ENCODE measurements at places on chromosomes 7 and 10. TPM values are rescaled to one million over a fixed set of nuclear protein-coding genes. Genes with fewer than 3 reads are reported as not detected.

PRPS1L1 gene
- total RNA-seq: not detected

- H3K27me3 ChIP-seq: no peaks in the 10 kb centered on the region
- H3K4me3 ChIP-seq: peak overlapping the region; percentile 30
- H3K4me1 ChIP-seq: peaks cover 5% of the 10 kb centered on the region
- H3K36me3 ChIP-seq: no peaks in the 10 kb centered on the region
These were observed 23.2 kb upstream of the MKI67 start for GRCh38 chr10:128149267-128150014.

ZNF33A gene
- total RNA-seq: 18.9 TPM

GHRHR gene
- not detected for total RNA-seq

GRCh38 chr10:18368682-18369081, 228.5 kb downstream of the CACNB2 start:
- H3K36me3 ChIP-seq: no peaks in the 10 kb centered on the region
- no peak for DNase-seq
- H3K4me1 ChIP-seq: no peaks in the 10 kb centered on the region
- no peaks in the 10 kb centered on the region for H3K27me3 ChIP-seq
- H3K4me3 ChIP-seq: no peak overlapping the region

- H3K27me3 ChIP-seq: no peaks in the 10 kb centered on the region
- no peak for DNase-seq
- H3K4me3 ChIP-seq: no peak overlapping the region
- H3K36me3 ChIP-seq: no peaks in the 10 kb centered on the region
- no peaks in the 10 kb centered on the region for H3K4me1 ChIP-seq
These were observed 1083.3 kb downstream of the NXPH1 start for GRCh38 chr7:9516662-9517061.

DNA sequence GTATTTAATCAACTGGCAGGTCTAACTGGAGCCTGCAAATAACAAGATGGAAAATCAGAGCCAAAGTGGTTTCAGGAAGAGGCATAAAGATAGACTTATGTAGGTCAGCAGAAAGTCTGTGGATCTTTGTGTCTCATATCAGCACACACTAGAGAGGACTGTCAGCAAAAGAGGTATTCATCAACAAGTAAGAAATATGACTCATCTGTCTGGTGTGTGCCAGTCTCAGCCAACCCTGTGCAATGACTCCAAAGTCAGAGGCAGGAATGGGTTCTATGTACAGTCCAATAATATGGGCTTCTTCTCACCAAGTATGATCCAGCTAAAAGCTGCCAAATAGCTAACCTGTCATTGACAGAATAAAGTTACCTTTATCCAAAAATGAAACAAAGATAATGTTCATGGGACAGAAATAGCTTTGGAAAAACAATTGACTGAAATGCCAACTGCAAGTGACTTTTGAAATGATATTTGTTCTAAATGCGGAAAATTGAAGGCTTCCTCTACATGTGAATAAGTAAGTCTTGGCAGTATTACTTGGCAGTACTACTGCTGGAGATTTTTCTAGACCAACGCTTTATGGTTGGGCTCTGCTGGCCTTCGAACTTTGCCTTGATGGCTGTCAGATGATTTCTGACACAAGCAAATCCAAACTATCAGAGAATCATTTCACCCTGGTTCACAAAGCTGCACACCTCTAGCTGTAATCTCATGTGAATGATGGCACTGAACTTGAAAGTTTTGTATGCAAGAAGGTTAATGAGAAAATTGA, 272.3 kb upstream of the SEMA3C start:
- no peak overlapping the region for H3K27ac ChIP-seq
- H3K36me3 ChIP-seq: no peaks in the 10 kb centered on the region
- no peak overlapping the region for H3K4me3 ChIP-seq

REPIN1 gene
- total RNA-seq: 49.4 TPM

- no peaks in the 10 kb centered on the region for H3K4me1 ChIP-seq
- H3K27ac ChIP-seq: no peak overlapping the region
- H3K36me3 ChIP-seq: no peaks in the 10 kb centered on the region
- no peak overlapping the region for H3K4me3 ChIP-seq
- H3K27me3 ChIP-seq: no peaks in the 10 kb centered on the region
- DNase-seq: no peak
These were observed 114.9 kb upstream of the NOBOX start for GRCh38 chr7:144518360-144518759.

UPK3B gene
- total RNA-seq: 2.7 TPM

- no peaks in the 10 kb centered on the region for H3K4me1 ChIP-seq
- no peaks in the 10 kb centered on the region for H3K36me3 ChIP-seq
- H3K27ac ChIP-seq: no peak overlapping the region
- H3K27me3 ChIP-seq: no peaks in the 10 kb centered on the region
- no peak for DNase-seq
These were observed 233.0 kb upstream of the ZNF32 start for GRCh38 chr10:43881657-43882056.

VIM gene
- total RNA-seq: 2,692 TPM

CNNM1 gene
- 2.5 TPM for total RNA-seq

DNA sequence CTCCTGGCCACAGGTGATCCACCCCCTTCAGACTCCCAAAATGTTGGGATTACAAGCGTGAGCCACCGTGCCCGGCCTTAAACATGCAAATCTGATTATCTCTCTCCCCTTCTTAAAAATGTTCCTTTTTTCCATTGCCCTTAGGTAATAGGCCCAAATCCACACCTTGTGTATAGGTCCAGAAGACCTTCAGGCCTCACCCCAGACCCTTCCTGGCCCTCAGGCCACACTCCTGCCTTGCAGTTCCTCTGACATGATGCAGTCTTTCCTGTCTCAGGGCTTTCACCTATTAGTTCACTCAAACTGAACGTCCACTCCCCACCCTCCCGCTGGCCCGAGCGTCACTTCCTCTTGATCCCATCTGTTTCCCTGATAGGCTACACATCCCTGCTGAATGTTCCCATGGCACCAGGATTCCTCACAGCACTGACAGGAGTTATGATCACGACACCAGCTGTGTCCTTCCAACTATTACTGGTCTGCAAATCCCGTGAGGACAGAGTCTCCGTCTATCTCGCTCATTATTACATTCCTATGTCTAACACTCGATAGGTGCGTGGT, 46.4 kb downstream of the DENND2A start:
- DNase-seq: no peak
- no peak overlapping the region for H3K4me3 ChIP-seq
- H3K4me1 ChIP-seq: peaks cover 5% of the 10 kb centered on the region
- H3K36me3 ChIP-seq: no peaks in the 10 kb centered on the region
- no peaks in the 10 kb centered on the region for H3K27me3 ChIP-seq

GRCh38 chr7:23450518-23450917, 19.8 kb downstream of the IGF2BP3 start:
- H3K4me1 ChIP-seq: no peaks in the 10 kb centered on the region
- H3K36me3 ChIP-seq: no peaks in the 10 kb centered on the region
- no peak overlapping the region for H3K4me3 ChIP-seq
- H3K27ac ChIP-seq: no peak overlapping the region
- DNase-seq: no peak

DYDC2 gene
- not detected for total RNA-seq

NET1 gene
- total RNA-seq: 103 TPM

OR2A5 gene
- total RNA-seq: not detected

GRCh38 chr10:88853155-88853881, 1.7 kb upstream of the ANKRD22 start:
- no peak overlapping the region for H3K27ac ChIP-seq
- no peak overlapping the region for H3K4me3 ChIP-seq
- no peaks in the 10 kb centered on the region for H3K36me3 ChIP-seq
- no peaks in the 10 kb centered on the region for H3K27me3 ChIP-seq
- DNase-seq: no peak

- H3K27ac ChIP-seq: no peak overlapping the region
- no peak for DNase-seq
These were observed 187.5 kb upstream of the NFE2L3 start for GRCh38 chr7:25964483-25964991.

DNA sequence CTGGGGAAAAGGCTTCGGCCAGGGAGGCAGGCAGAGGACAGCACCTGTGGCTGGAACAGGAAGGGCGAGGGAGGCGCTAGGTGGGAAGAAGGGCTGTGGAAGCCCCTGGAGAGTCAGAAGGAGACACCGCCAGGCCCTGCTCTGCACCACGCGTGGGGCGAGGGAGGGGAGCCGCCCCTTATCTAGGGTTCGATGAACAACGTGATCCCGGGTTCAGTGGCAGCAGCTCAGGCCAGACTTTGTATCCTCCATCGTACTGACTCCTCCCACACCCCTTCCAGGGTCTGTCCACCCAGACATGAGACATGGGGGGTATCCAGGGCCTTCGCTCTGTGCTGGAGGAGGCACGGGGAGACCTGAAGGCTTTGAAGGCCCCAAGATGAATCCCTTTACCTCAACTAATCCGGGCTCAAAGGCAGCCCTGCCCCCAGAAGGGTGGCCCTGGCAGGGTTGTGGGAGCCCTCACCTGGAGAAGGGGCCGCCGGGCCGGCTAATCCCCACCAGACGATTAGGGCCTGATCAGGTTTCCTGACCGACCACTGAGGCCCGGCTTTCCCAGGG, 110.8 kb downstream of the PDGFA start:
- no peaks in the 10 kb centered on the region for H3K4me1 ChIP-seq
- H3K27ac ChIP-seq: no peak overlapping the region
- H3K27me3 ChIP-seq: no peaks in the 10 kb centered on the region
- DNase-seq: no peak
- H3K4me3 ChIP-seq: no peak overlapping the region
- no peaks in the 10 kb centered on the region for H3K36me3 ChIP-seq

DNA sequence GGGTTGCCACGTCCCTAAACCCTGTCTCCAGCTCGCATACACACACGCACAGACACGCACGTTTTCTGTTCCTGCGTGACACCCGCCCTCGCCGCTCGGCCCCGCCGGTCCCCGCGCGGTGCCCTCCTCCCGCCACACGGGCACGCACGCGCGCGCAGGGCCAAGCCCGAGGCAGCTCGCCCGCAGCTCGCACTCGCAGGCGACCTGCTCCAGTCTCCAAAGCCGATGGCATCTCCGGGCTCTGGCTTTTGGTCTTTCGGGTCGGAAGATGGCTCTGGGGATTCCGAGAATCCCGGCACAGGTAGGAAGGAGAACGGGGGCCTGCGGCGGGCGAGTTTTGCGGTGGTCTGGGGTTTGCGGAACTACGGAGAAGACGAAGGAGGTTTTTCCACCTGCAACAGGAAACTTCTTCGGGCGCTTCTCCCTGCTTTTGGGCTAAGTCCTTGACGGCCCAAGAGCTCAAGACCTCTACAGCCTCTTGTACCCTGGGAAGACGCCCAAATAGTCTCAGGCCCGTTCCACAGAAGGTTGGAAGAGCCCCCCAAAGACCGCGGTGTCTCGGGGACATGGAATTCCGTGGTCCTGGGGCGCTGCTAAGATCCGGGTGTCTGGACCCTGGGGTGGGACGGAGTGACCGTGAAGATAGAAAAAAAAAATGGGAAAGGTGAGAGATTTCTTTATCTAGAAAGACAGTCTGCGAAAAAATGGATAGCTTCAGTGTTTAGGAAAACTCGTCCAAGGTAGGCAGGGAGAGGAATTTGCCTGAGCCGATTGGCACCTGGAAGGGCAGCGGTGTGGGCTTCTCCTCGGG, at the start of gene GAD2:
TSS of gene GAD2 (plus strand) at position 190 of the 811 bp plus-strand sequence. CDS start at position 226, 36 bp downstream.
- H3K4me1 ChIP-seq: peaks cover 35% of the 10 kb centered on the region
- no peak within 1 kb of the TSS for H3K27ac ChIP-seq
- peak within 1 kb of the TSS; percentile 6 for H3K4me3 ChIP-seq
- peaks cover 10% of the 10 kb centered on the region for H3K27me3 ChIP-seq
- DNase-seq: no peak

GRCh38 chr10:58622246-58622645, 109.6 kb downstream of the BICC1 start:
- no peaks in the 10 kb centered on the region for H3K4me1 ChIP-seq
- H3K27ac ChIP-seq: no peak overlapping the region
- H3K36me3 ChIP-seq: no peaks in the 10 kb centered on the region
- H3K27me3 ChIP-seq: no peaks in the 10 kb centered on the region
- DNase-seq: no peak

MRLN gene
- total RNA-seq: not detected

DNA sequence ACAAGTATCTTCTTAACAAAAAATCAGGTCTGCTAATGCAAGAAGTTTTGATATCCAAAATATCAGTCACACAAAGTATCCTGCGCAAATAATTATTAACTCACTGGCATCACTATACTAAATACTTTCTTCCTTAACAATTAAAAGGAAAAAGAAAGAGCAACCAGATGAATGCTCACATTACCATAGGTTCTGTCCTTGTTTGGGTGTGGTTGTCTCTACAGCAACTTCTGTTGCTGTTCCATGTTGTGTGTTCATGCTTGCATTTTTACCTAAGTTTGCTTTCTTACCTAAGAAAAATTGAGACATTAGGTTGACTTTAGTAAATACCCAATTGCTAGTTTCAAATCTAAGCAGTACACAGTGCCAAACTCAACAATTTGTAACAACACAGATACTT, 32.5 kb downstream of the FZD9 start:
- DNase-seq: no peak
- no peak overlapping the region for H3K4me3 ChIP-seq
- peaks cover 94% of the 10 kb centered on the region for H3K36me3 ChIP-seq
- H3K4me1 ChIP-seq: no peaks in the 10 kb centered on the region
- no peaks in the 10 kb centered on the region for H3K27me3 ChIP-seq
- H3K27ac ChIP-seq: no peak overlapping the region

DNA sequence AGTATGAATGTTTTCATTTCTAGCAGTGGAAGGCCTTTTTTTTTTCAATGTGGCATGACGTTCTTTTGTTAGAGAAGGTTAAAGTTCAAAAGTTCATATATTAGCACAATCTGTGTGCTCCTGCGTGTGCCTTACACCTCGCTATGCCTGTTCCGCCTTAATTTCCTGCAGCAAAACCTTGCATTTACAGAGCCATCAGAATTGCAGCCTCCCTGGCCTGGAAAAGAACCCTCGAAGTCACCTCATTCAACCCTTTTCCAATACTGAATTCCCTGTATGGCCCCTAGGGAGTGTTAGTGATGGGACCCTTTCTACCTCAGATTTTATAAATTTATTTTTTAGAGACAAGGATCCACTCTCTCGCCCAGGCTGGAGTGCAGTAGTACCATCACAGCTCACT, 103.5 kb upstream of the ZNF438 start:
- DNase-seq: no peak
- H3K36me3 ChIP-seq: no peaks in the 10 kb centered on the region
- H3K4me3 ChIP-seq: no peak overlapping the region
- H3K4me1 ChIP-seq: peaks cover 49% of the 10 kb centered on the region

GRCh38 chr7:131797841-131798240, 241.4 kb upstream of the PODXL start:
- H3K27ac ChIP-seq: no peak overlapping the region
- no peak for DNase-seq
- H3K4me3 ChIP-seq: no peak overlapping the region

ADAMTS14 gene
- total RNA-seq: not detected

TMEM236 gene
- total RNA-seq: not detected

C7orf33 gene
- not detected for total RNA-seq

DNA sequence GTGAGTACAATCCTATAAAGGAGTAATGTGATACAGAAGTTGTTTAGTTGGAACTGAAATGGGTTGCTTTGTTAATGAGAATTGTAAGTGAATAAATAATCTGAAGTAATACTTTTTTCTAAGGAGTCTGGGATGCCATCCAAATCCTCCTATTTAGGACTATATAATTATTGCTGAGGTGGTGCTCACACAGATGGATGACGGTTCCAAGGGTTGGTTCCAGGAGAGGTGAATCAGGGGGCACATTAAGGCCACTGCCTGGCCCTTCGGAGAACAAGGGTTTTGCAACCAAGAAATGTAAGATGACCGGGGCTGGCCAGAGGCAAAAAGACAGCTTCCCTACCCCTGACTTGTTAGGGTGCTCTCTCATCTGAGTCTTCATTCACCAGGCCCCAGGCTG, 352.7 kb downstream of the PHTF2 start:
- H3K36me3 ChIP-seq: no peaks in the 10 kb centered on the region
- peak overlapping the region; percentile 29 for H3K27ac ChIP-seq
- peaks cover 32% of the 10 kb centered on the region for H3K4me1 ChIP-seq

ZNF117 gene
- 18.2 TPM for total RNA-seq

- H3K27ac ChIP-seq: no peak overlapping the region
- peaks cover 70% of the 10 kb centered on the region for H3K4me1 ChIP-seq
- no peaks in the 10 kb centered on the region for H3K27me3 ChIP-seq
- no peaks in the 10 kb centered on the region for H3K36me3 ChIP-seq
- no peak overlapping the region for H3K4me3 ChIP-seq
These were observed 26.9 kb downstream of the CCDC6 start for GRCh38 chr10:59879363-59879913.

GARIN1A gene
- total RNA-seq: 1.5 TPM
